Astrocyte (in vitro differentiated cells and primary cell): ENCODE measurements at places on chromosomes 4 and X.

GRCh38 chr4:117740736-117741135 is 293.6 kb upstream of the NDST3 start:
- no peak for DNase-seq

- DNase-seq, result no peak
These were observed 187.8 kb upstream of the MBNL3 start for GRCh38 chrX:132676561-132677186.

GRCh38 chrX:130224810-130225209 is 43.9 kb downstream of the ZNF280C start:
- no peak for DNase-seq

DNA sequence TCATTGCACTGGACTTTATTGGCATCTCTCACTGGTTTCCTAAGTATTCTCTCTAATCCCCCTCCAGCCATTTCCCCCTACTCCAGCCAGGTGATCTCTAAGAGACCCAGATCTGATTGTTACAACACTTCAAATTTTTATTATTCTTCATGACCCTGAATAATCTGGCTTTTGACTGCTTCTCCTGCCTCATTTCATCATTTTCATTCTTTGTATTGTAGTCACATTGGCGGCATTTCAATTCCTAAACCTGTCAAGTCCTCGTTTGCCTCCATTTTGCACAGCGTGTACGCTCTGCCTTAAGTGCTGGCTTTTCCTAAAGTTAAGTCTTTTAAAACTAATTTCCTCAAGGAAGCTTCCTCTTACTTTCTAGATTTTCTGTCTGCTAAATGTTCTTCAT is 31.6 kb downstream of the UBE2K start:
- peak; percentile 76 for DNase-seq

GRCh38 chrX:47098338-47099094 is 20.3 kb downstream of the RGN start:
- DNase-seq, result no peak

DNA sequence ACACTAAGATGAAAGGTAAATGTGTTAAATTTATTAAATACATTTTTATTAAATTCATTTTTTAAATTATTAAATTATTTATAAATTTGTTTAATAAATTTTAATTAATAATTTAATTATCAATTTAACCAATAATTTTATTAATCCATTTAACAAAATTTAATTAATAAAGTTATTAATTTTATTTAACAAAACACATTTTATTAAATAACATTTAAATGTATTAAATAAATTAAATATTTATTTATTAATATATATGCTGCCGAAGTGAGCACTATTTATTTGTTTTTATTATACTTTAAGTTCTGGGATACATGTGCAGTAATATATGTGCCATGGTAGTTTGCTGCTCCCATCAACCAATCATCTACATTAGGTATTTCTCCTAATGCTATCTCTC is 719.5 kb downstream of the TRIML1 start:
- no peak for DNase-seq
